Natural killer cell (primary cell): ENCODE measurements at places on chromosomes 1 and 21. TPM values are rescaled to one million over a fixed set of nuclear protein-coding genes. Genes with fewer than 3 reads are reported as not detected.
A peak's percentile ranks its signal among the peaks of the same experiment; 100 is the strongest.

RAP1GAP gene
- 0.47 TPM for total RNA-seq

- no peaks in the 10 kb centered on the region for H3K27me3 ChIP-seq
- H3K27ac ChIP-seq = no peak overlapping the region
- H3K36me3 ChIP-seq = no peaks in the 10 kb centered on the region
- no peaks in the 10 kb centered on the region for H3K4me1 ChIP-seq
- H3K4me3 ChIP-seq = no peak overlapping the region
These were observed 330.1 kb downstream of the PLPP3 start for GRCh38 chr1:56249234-56249633.

GRCh38 chr1:58814251-58815068 is 30.6 kb upstream of the JUN start:
- no peaks in the 10 kb centered on the region for H3K36me3 ChIP-seq
- H3K4me3 ChIP-seq = peak overlapping the region; percentile 2
- no peaks in the 10 kb centered on the region for H3K27me3 ChIP-seq
- peak overlapping the region; percentile 56 for H3K27ac ChIP-seq
- peak; percentile 15 for DNase-seq
- H3K4me1 ChIP-seq = peaks cover 47% of the 10 kb centered on the region

GRCh38 chr1:4121293-4121684 is 221.2 kb upstream of the C1orf174 start:
- no peak overlapping the region for H3K27ac ChIP-seq
- H3K36me3 ChIP-seq = no peaks in the 10 kb centered on the region
- DNase-seq = no peak
- no peak overlapping the region for H3K4me3 ChIP-seq
- no peaks in the 10 kb centered on the region for H3K27me3 ChIP-seq

GRCh38 chr1:208357644-208358507 is 113.7 kb upstream of the PLXNA2 start:
- no peak overlapping the region for H3K27ac ChIP-seq
- no peaks in the 10 kb centered on the region for H3K36me3 ChIP-seq
- H3K4me3 ChIP-seq = no peak overlapping the region
- H3K4me1 ChIP-seq = no peaks in the 10 kb centered on the region
- no peak for DNase-seq
- no peaks in the 10 kb centered on the region for H3K27me3 ChIP-seq

DNA sequence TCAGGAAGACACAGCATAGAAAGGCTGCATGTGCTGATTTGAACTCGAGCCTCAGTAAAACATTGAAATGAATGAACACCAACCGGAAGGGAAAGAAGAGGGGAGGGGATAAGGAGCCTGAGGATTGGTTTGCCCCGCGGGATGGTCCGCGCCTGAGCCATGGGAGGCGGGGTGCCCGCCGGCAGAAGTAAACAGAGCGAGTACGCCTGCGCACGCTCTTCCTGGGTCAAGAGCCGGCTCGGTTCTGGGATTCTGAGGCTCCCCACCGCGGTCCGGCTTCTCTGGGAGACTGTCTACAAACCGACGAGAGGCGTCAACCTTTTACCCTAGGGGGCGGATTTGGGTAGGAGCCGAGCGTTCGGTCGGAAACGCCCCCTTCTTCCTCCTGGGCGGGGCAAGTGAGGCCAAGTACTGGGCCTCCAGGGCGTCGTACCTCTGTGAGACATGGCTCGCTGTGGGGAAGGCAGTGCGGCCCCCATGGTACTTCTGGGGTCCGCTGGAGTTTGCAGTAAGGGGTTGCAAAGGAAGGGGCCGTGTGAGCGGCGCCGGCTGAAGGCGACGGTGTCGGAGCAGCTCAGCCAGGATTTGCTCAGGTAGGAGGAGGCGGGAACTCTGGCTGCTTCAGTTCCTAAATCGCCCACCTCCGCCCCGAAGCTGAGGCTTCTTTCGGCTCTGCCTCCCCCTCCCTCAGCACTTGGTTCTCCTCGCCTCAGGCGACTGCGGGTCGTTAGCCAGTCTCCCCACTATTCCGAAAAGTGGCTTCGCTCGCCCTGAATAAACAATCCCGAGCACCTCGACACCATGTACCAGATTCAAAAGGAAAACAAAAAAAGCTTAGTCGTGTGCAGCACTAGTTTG is at the start of gene BTBD8:
Gene BTBD8 (plus strand): TSS at position 218 of the 858 bp plus-strand sequence. CDS start 227 bp downstream, at position 445.
- peaks cover 8% of the 10 kb centered on the region for H3K4me1 ChIP-seq
- H3K36me3 ChIP-seq = no peaks in the 10 kb centered on the region
- H3K27ac ChIP-seq = peak within 1 kb of the TSS; percentile 56
- H3K4me3 ChIP-seq = peak within 1 kb of the TSS; percentile 72
- DNase-seq = peak; percentile 80

GRCh38 chr1:238350471-238350870 is 459.7 kb upstream of the ZP4 start:
- DNase-seq = no peak
- H3K4me3 ChIP-seq = no peak overlapping the region
- H3K4me1 ChIP-seq = no peaks in the 10 kb centered on the region
- H3K27me3 ChIP-seq = no peaks in the 10 kb centered on the region

DNA sequence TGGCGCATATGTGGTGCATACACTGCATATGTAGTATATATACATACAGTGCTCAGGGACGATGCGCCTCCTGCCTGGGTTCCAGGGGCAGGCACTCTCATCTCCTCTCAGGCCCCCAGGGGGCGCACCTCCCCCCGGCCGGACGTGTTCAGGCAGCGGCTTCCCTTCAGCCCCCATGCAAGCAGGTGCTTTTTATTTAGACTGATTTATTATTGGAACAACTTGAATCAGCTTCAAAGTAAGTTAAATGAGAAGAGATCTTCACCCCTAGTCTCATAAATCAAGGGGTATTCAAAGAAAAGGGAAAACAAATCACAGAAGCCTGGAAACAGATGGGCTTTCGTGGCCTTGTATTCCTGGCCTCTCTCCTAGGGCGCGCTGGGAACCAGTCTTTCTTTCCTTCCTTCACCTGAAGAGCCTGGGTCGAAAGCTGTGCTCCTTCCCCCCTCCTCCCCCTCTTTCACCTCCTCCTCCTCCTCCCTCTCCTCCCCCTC is 64.6 kb downstream of the UBIAD1 start:
- peaks cover 44% of the 10 kb centered on the region for H3K4me1 ChIP-seq
- H3K27me3 ChIP-seq = no peaks in the 10 kb centered on the region
- H3K4me3 ChIP-seq = no peak overlapping the region
- H3K36me3 ChIP-seq = no peaks in the 10 kb centered on the region

YIPF1 gene
- total RNA-seq = 20.8 TPM

KLHDC8A gene
- total RNA-seq = not detected

DNA sequence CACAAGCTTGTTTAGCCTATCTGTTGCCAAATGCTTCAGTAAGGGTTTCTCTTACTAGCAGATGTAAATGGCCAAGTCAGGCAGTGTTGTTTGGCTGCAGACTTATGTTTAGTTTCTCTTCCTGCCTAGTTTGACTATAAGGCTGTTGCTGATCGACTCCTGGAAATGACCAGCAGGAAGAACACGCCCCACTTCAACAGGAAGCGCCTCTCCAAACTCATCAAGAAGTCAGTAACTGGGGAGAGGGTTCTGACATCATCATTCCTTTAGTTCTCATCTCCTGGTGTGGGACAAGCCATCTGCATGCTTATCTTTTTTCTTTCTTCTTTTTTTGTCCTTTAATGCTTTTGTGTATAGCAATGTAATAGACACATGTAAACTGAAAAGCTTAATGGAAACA is 25.1 kb downstream of the RRP1B start:
- no peak overlapping the region for H3K4me3 ChIP-seq
- H3K27ac ChIP-seq = no peak overlapping the region
- no peaks in the 10 kb centered on the region for H3K27me3 ChIP-seq
- DNase-seq = no peak

- H3K27ac ChIP-seq = no peak overlapping the region
- no peak overlapping the region for H3K4me3 ChIP-seq
- DNase-seq = no peak
- H3K27me3 ChIP-seq = no peaks in the 10 kb centered on the region
These were observed 335.3 kb downstream of the BRINP2 start for GRCh38 chr1:177505905-177506590.

SPRR2F gene
- total RNA-seq = not detected

CAMK1G gene
- total RNA-seq = not detected

GRCh38 chr1:57532299-57532698 is 108.4 kb upstream of the DAB1 start:
- H3K4me3 ChIP-seq = no peak overlapping the region
- H3K36me3 ChIP-seq = no peaks in the 10 kb centered on the region
- H3K4me1 ChIP-seq = no peaks in the 10 kb centered on the region
- H3K27me3 ChIP-seq = no peaks in the 10 kb centered on the region
- DNase-seq = no peak
- H3K27ac ChIP-seq = no peak overlapping the region

CD52 gene
- 485 TPM for total RNA-seq

VCAM1 gene
- 0.12 TPM for total RNA-seq

GRCh38 chr1:204588826-204589225 is 72.6 kb downstream of the MDM4 start:
- no peaks in the 10 kb centered on the region for H3K27me3 ChIP-seq
- peaks cover 22% of the 10 kb centered on the region for H3K4me1 ChIP-seq
- no peaks in the 10 kb centered on the region for H3K36me3 ChIP-seq

CRTC2 gene
- total RNA-seq = 154 TPM

DNA sequence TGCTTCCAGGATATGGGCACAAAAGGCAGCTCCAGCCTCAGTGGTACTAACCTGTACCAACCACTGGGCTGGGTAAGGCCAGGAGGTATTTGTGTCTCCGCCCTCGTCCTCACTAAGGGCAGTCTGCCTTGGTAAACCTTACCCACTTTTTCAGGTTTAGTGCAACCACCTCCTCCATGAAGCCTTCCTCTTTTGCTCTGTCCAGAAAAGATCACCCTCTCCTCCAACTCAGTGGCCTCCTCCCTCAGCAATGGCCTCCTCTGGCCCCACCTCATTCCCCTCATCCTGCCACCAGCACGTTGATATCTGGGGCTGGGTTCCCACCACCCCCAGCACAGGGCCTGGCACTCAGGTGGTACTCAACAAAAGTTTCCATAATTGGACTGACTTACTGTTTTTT is 161.5 kb downstream of the GRIK3 start:
- no peak overlapping the region for H3K27ac ChIP-seq
- DNase-seq = no peak
- no peak overlapping the region for H3K4me3 ChIP-seq
- H3K27me3 ChIP-seq = no peaks in the 10 kb centered on the region

CA6 gene
- not detected for total RNA-seq

DNA sequence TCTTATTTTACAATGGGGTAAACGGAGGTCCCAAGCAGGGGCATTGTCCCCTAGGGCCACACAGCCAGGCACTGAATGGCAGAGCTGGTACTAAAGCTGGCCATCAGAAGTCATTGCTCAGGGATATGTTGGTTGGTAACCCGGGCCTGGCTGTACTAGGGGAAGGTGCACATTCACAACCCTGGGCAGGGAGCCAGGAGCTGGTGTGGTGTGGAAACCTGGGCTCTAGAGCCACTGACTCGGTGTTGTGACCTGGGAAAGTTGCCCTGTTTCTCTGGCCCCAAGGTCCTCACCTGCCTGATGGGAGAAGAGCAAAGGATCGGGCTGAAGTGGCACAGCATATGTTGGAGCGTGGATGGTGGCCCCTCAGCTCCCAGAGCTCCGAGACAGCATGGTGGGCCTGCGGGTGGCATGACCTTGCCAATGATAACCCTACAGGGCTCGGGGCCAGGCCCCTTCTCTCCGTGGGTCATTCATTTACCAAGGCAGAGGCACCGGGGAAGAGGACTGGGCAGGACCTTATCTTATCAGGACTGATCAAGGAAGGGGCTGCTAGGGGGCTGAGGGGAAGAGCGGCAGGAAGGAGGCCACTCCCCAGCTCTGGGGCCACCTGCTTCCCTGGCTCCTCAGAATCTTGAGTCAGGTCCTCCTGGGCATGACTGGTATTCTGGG is 274.1 kb downstream of the TRABD2B start:
- H3K4me1 ChIP-seq = peaks cover 7% of the 10 kb centered on the region
- H3K36me3 ChIP-seq = no peaks in the 10 kb centered on the region
- H3K27ac ChIP-seq = no peak overlapping the region
- no peak for DNase-seq

GRCh38 chr1:166031932-166032571 is 134.7 kb downstream of the FAM78B start:
- H3K4me1 ChIP-seq = no peaks in the 10 kb centered on the region
- DNase-seq = no peak
- peaks cover 3% of the 10 kb centered on the region for H3K27me3 ChIP-seq
- no peak overlapping the region for H3K27ac ChIP-seq
- H3K36me3 ChIP-seq = no peaks in the 10 kb centered on the region

GRCh38 chr1:31952825-31953220 is 14.7 kb upstream of the PTP4A2 start:
- no peaks in the 10 kb centered on the region for H3K27me3 ChIP-seq
- no peak for DNase-seq
- peaks cover 62% of the 10 kb centered on the region for H3K4me1 ChIP-seq
- H3K27ac ChIP-seq = no peak overlapping the region
- no peak overlapping the region for H3K4me3 ChIP-seq

S100A7 gene
- total RNA-seq = not detected

SCAF4 gene
- total RNA-seq = 93.2 TPM

ESPN gene
- 1.7 TPM for total RNA-seq

DNA sequence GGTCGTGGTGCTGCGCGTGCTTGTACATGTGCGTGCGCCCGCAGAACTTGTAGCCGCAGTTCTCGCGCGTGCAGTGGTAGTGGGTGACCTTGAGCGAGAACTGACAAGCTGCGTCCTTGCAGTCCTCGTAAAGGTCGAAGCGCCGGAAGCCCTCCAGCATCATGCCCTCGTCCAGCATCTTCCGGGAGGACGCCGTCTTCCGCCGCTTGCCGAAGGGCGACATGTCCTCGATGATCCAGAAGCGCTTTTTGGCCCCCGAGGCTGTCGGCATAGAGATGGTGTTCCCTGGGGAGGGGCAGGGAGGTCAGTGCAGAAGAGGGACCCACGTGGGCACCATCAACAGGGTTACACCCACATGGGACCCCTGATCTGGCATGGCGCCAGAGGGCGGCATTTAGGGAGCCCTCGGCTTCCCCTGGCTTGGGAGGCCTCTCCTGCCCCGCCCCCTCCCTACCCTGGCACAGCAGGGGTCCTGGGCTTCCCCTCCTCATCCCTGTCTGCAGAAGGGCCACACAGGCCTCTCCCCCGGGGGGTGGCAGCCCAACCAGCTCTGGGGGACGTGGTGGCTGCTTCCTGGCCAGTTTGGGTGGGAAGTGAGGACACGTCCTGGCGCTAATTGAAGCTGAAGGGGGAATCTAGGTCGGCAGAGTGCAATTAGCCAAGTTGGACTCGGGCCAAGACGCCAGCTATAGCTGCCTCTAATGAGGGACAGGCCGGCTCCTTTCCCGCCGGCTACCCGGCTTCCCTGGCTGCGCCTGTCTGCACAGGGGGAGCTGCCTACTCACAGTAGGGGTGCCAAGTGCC is 156.5 kb downstream of the CASZ1 start:
- H3K4me3 ChIP-seq = no peak overlapping the region
- DNase-seq = no peak
- H3K4me1 ChIP-seq = peaks cover 6% of the 10 kb centered on the region
- H3K27me3 ChIP-seq = no peaks in the 10 kb centered on the region
- H3K36me3 ChIP-seq = no peaks in the 10 kb centered on the region

GRCh38 chr1:209746451-209747165 is 9.2 kb upstream of the TRAF3IP3 start:
- H3K27ac ChIP-seq = no peak overlapping the region
- no peak for DNase-seq
- peaks cover 26% of the 10 kb centered on the region for H3K4me1 ChIP-seq
- no peaks in the 10 kb centered on the region for H3K36me3 ChIP-seq
- H3K4me3 ChIP-seq = no peak overlapping the region
- no peaks in the 10 kb centered on the region for H3K27me3 ChIP-seq
